ENCODE measurements at places on chromosomes 12 and 14.
A peak's percentile ranks its signal among the peaks of the same experiment; 100 is the strongest.

DNA sequence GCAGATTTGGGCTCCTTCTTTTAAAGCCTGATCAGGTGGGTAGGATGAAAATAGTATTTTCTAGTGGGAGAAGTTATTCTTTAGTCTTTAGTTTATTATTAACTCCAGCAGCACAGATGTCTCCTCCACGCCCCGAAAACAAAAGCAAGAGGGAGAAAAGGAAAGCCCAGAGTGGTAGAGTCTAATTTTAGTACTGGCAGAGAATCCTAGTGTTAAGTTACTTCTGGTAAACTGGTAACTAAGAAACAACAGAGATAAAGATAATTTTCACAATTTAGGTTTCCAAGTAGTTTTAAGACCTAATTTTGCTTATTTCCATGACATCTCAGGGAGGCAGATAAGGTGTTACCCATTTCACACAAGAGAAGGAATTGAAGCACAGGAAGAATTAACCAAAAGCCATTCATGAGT lies 16.3 kb downstream of the ATP5MC2 start:
- DNase-seq: no peak

DNA sequence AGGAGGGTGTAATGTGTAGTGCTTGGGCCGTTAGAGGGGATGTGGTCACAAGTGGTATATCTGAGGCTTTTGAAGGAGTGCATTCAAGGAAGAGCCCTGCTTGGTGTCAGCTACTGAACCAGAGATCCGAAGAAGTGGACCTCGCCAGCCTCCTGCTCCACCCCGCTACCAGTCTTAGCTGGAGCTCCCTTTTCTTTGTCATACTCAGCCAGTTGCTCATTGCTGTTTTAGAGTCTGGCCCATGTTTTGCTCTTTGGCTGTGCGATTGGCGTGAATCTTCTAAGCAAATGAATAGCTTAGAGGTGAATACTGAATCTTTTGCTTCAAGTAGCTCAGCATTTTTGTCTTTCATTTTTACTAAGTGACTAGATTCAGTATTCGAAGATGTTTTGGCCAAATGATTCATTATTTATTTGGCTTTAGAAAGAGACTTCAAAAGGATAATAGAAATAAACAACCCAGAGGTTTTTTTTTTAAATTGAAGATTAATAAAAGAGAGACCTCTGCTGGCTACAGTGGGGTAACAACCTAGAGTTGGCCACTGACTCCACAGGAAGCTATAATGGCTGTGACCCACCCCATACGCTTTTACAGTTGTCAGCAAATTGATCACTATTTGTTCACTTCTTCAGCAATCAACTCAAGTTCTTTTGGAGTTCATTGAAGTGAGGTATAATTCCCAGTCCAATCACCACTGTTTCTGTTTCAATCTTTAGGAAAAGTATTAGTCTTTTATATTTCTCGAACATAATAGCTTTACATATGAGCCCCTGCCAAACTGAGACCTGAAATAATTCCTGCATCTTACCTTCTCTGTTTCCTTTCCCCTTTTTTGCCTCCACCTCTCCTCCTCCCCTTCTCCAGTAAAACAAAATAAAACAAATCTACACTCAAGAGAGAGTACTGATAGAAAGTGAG lies 19.9 kb downstream of the CDKN1B start:
- DNase-seq: peak; percentile 58

GRCh38 chr14:32202491-32202997 lies 525 bp downstream of the RNU6-8 start:
- peak; percentile 88 for DNase-seq

DNA sequence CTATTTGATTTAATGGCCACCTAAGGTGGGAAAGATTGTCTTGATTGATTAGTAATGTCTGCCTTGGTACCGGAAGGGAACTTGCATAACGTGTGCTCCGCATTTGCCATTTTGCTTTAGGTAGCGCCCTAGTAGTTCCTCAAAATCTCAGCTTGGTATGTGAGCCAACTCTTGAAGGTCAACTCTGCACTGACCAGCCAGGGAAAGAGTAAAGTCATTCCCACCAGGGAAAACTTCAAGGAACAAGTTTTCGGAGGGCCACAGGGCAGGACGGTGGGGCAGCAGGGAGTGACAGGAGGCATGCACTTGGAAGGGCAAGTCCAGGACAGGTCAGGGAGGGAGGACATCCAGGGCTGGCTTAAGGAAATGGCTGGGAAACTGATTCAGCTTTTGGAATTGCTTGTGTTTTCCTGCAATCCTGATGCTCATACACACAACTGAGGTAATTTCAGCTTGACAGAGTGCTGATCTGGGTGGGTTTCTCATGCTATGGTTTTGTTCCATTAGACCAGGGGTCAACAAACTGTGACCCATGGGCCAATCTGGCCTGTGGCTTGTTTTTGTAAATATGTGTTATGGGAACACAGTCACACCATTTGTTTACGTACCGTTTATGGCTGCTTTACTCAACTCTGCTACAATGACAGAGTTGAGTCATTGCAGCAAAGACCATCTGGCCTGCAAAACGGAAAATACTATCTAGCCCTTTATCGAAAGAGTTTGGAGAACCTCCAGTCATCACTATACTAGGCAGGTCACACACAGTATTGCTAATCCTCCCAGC lies 184.5 kb downstream of the RBM19 start:
- DNase-seq: no peak

- DNase-seq: peak; percentile 75
Observed at GRCh38 chr14:102590667-102591099, 1.8 kb upstream of the RCOR1 start.

GRCh38 chr12:7793211-7793610 lies 4.0 kb downstream of the NANOG start:
- no peak for DNase-seq

DNA sequence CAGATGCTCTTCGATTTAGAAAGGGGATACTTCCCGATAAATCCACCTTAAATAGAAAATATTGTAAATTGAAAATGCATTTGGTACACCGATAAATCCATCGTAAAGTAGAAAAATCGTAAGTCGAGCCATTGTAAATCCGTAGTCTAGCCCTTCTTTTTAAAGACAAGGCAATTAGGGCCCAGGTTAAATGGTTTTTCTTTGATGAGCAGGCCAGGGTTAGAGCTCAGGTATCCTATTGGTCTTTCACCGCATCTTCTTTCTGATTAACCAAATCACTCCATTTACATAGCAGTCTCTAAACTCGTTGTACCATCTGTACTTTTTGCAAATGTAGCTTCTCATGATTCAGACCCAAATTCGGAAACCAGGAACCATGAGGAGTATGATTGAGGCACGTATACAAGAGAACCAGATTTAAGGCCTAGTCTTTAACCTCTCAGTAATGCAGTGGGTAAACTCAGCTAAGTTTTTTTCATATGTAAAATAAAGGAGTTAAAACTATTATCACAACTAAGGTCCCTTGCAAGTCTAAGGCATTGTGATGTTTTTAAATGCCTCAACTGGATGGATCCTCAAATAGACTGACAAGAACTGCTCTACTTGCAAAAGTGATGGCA lies 2.2 kb upstream of the YAF2 start:
- DNase-seq: no peak

GRCh38 chr14:54317391-54317790 lies 79.4 kb upstream of the CDKN3 start:
- DNase-seq: no peak

DNA sequence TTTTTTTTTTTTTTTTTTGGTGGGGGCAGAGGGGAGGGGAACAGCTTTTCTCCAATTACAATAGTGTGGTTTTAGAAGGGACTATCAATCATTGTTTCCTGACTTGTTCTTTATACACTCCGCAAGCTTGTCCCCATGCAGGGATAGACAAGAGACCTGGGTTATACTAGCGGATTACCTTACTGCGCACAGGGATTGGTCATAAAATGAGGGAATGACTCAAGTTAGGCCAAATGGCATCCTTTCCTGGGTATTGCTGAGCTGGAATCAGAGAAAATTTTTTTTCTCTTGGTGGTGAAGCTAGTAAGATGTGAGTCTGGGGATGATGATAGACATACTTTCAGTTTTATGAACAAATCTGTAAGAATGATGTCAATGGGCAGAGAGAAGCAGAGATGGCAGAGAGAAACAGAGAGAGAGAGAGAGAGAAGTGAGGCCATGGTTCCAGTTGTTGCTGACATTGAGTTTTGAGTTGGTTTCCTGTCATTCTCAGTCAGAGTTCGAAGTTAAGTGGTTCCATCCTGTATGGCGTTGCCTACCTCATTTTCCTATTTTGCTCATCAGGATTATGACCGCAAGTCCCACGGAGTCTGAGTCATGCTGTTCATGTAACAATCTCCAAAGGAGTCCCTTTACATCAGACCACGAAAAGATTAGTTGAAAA lies 59.1 kb upstream of the OTOGL start:
- no peak for DNase-seq

DNA sequence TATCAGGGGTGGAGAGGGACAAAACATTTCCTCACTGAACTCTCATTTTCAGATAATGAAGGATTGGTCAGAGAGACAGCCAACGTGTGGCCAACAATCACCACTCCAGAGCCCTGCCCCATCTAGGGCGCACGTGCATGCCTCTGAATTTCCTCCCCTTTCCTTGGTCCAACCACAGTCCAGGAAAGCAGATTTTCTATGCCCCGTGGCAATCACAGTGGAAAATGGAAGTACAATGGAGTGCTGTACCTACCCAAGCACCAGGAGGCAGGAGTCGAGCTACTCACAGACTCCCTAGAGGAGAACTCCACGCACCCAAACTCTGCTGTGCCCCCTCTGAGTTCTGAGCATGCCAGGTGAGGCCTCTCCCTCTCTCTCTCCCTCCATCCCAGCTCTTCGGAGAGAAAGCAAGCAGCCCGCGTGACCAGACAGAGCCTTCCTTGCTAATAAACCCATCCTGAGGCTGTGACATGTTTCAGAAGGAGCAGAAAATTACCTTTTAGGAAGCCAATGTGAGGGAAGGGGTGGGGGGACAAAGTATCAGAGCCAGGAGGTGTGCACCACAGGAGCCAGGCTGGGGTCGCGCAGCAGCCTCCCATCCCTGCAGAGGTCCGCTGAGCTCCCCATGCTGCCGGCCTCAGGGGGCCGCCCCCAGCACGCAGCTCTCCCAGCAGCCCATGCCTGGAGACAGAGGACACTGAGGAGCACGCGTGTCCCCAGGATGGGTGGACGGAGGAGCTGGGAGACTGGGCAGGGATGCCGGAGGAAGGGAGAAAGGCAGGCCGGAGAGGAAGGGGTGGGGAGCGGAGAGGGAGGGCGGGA lies 73.4 kb downstream of the PITPNM2 start:
- DNase-seq: peak; percentile 48

- no peak for DNase-seq
Observed at GRCh38 chr14:54489731-54490444, 1.1 kb upstream of the GMFB start.

DNA sequence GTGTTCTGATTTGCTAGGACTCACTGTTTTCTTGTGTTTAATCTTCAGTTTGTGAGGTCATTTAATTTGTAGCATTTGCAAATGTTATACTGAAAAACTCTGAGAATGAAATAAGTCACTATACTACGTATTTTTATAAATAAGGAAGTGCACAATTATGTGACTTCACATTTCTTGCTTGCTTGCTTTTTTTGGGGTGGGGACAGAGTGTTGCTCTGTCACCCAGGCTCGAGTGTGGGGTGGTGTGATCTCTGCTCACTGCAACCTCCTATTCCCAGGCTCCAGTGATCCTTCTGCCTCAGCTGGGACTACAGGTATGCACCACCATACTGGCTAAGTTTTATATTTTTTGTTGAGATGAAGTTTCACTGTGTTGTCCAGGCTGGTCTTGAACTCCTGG lies 32.7 kb downstream of the RBM25 start:
- no peak for DNase-seq

- DNase-seq: no peak
Observed at GRCh38 chr14:83478741-83479140, 1945.1 kb upstream of the SEL1L start.

GRCh38 chr14:96503306-96503679 lies 1.1 kb downstream of the PAPOLA start:
- no peak for DNase-seq

- no peak for DNase-seq
Observed at GRCh38 chr12:47164724-47165439, 85.1 kb upstream of the AMIGO2 start.
